ENCODE measurements at places on chromosomes 7 and 10.

DNA sequence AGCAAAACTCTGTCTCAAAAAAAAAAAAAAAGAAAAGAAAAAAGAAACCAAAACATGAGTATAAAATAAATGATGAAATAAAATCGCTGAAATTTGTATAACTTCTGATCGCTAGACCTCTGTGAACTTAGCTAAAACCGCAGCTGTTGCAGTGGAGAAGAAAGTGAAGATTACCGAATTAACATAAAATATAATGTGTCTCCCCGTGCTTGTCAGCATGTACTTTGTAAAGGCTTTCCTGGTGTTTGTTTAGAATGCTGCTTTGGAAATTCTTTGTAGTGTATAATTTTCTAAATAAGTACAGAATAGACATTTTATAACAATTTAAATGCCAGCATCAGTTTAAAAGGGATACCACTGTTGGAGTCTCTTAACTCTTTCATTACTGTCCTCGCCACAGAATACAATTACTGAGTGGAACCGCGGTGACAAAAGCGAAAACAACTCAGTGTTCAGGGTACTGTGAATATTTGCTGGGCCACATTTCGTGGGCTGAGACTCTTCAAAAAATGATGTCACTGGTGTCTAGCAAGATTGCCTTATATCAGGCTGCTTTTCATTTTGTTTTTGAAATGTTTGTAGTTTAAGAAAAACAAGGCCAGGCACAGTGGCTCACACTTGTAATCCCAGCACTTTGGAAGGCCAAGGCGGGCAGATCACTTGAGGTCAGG lies 167.7 kb downstream of the NSUN6 start:
- no peak for DNase-seq

DNA sequence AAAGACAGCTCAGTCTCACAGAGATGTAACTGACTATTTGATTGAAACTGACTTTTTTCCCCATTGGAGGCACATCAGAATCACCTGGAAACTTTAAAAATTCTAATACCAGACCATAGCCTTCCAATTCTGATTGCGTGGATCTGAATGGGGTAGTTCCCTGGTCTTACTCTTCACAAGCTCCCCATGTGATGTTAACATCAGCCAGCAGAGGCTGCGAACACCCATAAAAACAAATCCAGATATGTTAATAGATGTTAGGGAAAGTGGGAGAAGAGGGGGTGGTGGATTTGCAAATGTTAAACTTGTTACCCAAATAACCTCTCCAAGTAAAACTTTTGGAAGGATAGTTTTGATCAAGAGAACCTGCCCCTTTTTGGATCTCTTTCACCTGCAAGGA lies 1133.4 kb downstream of the CNTNAP2 start:
- DNase-seq, result no peak

DNA sequence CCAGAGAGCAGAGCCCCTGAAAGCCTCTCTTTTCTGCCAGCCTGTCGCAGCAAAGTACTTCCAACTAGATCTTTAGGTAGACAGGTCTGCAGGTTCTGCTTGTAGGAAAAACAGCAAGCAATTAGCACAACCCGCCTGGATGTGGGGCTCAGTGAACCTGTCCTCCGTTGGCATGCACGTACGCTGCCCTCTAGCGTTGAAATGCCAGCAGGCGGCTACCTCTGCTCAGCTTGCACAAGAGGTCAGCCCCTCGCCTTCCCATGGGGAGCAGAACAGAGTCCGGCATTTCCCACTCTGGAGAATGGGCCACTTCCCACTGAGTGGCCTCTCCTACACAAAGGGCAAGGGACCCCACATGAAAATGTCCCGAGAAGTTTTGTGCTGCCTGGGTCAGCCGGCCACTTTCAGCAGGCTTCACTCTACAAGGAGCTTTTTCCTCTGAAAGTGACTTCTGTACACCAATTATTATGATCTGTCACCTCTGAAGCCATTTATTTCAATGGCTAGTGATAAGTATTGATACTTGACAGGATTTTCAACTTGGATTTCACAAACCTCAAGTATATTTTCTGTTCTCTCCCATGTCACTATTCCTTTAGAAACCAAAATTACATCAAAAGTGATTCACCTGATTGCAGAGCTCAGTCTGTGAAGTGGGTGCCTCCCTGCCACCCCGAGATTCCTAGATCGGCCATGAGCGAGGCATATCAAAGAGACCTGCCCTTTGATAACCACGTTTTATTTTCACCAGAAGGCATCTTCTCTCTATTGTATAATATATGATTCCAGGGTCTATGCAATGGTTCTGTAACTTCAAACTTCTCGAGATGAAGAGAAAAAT lies 56.7 kb downstream of the JCAD start:
- DNase-seq, result peak; percentile 20

- peak; percentile 30 for DNase-seq
These were observed 15.1 kb upstream of the ZNF273 start for GRCh38 chr7:64887756-64888508.

GRCh38 chr7:136585954-136586670 lies 282.3 kb upstream of the CHRM2 start:
- DNase-seq, result no peak
